ENCODE measurements at places on chromosomes 16 and 17.

DNA sequence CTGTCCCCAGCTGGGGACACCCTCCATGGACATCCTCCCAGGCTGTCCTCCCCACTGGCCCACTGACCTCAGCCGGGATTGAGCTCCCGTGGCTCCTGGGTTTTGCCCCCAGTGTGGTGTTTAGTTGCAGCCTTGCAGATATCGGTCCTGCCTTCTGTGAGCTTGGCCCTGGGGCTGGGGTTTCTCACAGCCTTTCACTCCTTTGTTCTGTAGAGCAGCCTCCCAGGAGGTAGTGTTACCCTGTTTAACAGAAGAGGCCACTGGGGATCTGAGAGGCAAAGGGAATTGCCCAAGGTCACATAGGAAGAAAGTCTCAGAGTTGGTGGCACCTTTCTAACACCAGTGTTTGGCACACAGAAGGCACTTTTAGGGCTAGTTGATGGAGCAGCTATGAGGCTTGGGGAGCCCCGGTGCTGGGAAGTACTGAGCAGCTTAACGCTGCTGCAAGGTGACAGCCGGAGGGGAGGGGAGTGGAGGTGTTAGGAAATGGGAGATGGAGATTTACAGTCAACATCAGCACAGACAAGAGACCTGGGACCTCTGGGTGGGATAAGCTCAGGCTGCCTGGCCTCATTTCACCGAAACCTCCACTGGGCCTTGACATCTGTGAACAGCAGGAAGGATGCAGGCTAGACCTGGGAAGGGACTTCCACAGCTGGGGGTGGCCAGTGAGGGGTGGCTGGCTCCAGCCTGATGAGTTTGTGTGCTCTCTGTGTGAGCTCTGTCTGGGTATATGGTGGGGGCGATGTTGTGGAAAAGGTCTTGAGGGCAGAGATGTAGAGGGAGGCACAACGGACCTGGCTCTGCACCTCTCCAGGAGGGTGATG is 26.1 kb downstream of the CACNA1G start:
- DNase-seq = no peak

DNA sequence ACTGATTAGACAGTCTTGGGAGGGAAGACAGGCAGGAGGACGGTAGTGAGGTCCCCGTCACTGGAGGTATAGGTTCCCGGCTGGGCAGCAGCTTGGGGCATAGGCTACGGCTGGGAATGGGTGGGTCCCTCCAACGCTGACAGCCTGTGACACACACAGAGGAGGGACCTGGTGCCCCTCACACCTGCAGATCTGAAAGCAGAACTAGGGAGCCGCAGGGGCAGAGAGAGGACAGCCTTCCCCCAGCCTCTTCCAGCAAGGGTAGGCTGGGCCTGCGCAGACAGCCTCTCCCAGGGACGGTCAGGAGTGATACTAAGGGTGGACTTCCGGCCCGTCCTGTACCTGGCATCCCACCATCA is 2.0 kb downstream of the P2RX1 start:
- no peak for DNase-seq

DNA sequence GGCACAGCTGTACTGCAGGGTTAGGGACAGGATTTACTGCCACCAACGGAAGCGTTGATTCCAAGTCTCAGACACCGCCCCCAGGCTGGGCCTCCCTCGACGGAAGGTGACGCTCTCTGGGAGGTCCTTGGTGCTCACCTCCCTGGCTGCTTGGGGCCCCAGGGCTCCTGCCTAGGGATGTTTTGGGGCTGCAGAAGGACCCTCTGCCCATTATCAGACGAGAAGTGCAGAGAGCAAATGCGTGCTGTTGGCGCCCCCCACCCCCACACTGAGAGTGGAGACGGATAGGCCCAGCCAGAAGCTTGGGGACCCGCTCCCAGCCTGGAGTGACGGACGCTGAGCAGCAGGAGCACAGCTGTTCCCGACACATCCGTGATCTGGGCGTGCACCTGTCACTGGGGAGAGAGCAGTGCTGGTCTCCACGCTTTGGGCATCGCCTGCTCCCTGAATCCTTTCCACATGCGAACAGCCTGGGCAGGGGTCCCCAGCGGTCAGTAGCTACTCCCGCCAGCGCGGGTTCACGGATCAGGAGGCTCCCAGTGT is 5.1 kb upstream of the SOX8 start:
- no peak for DNase-seq

DNA sequence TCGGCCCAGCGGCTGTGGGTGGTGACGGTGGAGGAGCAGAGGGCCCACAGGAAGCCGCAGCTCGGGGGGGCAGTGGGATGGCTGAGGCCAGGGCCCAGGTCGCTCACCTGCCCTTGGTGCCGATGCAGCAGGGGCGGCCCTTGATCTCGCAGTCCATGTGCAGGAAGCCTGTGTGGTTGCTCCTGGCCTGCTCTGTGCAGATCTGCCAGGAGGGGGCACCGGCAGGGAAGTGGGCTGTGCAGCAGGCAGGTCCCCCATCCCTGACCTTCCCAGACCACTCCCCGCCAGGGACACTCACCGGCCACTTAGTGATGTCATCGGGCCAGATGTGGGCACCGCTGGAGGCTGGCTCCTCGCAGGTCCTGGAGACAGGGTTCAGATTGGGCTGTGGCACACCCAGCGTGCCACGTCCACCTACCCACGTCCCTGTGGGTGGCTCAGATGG is 6.2 kb downstream of the AANAT start:
- no peak for DNase-seq

DNA sequence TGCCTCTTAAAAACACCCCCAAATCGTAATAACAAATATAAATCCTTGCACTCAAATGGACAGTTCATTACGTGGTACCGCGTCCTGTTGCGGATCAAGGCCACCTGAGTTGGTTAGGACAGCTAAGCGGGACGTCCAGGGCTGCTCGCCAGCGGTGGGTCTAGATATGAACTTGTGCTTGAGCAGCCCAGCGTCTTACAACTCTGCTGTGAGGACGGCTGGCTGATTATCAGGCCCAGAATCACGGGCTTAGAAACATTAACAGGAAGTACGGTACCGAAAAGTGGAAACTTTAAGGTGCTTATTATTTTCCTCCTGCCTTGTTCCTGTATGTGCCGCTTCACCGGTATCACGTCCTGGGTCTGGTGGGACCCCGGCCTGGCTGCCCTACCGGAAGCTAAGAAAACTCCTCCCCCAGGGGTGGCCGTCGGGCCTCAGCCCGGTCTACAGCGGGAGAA is 832 bp upstream of the SRRM2 start:
- DNase-seq = no peak

- no peak for DNase-seq
These were observed 102.0 kb downstream of the ITFG1 start for GRCh38 chr16:47358816-47359215.

DNA sequence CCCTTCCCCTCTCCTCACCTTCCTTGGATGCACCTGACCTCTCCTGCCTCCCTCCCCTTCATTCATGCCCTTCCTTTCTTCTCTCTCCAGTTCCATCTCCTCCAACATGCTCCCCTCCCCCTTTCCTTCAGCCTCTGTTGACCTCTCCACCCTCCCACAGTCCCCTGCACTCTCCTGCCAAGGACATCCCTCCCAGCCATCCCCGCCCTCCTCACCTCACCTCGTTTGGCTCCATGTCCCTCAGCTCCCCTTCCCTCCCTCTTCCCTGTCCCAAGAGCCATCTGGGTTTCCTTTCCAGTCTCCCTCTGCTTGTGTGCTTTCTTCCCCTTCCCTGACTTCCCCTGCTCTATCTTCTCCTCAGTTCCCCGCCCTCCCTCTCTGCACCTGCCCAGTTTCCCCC is 819.7 kb downstream of the KCNJ18 start:
- DNase-seq = no peak

- no peak for DNase-seq
These were observed 7.4 kb upstream of the GOSR2 start for GRCh38 chr17:46915596-46915995.

- no peak for DNase-seq
These were observed 145.6 kb upstream of the CHMP6 start for GRCh38 chr17:80845863-80846671.

DNA sequence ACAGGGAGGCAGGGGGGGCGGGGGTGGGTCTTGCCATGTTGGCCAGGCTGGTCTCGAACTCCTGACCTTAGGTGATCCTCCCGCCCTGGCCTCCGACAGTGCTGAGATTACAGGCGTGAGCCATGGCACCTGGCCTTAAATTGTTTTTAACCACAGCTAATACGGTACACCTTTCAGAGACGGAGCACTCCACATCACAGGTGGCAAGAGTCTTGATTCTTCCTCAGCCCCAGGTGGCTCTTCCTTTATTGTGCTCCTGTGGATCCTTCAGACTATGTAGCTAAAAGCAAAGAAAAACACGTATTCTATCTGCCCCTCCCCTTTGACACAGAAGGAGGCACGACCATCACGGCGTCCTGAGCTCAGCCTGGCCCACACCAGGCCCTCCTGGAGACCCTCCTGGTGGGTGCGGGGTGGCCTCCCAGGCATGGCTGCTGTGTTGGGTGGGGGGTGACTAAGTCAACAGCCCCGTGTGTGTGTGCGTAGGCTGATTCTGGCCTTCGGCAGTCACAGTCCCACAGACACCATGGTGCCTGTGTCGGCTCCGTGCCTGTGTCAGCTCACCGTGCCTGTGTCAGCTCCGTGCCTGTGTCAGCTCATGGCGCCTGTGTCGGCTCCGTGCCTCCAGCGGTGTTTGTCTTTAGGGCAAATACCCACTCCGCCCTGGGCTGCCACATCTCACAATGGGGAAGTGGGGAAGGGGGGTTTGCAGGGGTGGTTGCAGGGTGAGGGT is 10.8 kb upstream of the SECTM1 start:
- DNase-seq = no peak

GRCh38 chr16:31430380-31431052 is 2.4 kb upstream of the COX6A2 start:
- no peak for DNase-seq

GRCh38 chr17:35433075-35433894 is 985 bp upstream of the SLFN12 start:
- DNase-seq = peak; percentile 55

DNA sequence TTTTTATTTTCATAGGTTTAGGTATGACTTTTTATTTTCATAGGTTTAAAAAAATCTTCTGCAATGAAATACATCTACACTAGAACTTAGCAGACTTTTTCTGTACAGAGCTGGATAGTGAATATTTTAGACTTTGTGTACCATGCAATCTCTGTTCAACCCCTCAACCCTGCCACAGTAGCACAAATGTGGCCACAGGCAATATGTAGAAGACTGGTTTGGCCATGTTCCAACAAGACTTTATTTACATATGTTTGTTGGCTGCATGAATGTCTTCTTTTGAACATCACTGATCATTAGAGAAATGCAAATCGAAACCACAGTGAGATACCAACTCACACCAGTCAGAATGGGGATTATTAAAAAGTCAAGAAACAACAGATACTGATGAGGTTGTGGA is 229.2 kb downstream of the SHISA9 start:
- DNase-seq = no peak

GRCh38 chr17:74457146-74457819 is 9.2 kb upstream of the CD300A start:
- peak; percentile 70 for DNase-seq

DNA sequence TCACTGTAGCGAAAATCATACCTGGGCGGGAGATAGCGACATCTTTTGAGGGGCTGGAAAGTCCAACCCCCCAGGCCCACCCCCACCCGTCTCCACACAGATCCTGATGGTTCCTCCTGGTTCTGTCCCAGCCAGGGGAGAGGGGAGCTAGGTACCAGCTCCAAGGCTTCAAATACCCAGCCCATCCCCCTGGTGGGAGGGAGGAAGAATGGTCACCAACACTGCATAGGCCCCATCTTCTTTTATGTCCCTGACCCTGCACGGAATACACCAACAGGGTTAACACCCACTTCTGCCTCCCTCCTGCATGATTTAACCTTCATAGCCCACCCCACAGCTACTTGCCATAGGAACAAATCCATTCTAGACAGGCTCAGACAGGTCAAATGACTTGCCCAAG is 9.3 kb downstream of the HAP1 start:
- DNase-seq = no peak

DNA sequence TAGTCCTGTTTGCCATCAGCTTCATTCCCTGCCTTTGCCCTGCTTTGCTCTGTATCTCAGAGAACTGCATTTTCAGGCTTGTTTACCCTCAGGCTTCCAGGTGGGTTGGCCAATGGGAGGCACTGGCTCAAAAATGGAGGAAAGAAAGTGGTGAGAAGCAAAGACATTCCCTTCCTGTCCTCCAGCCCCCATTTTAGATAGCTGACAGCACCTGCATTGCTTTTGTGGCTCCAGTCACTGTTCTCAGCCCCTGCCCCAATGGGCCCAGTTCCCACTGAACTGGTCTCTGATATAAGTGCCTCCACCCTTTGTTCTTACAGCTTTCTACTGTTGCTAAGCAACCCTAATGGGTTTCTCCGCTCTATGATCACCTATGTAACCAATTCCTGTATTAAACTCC is 19.4 kb upstream of the SDK2 start:
- DNase-seq = no peak

DNA sequence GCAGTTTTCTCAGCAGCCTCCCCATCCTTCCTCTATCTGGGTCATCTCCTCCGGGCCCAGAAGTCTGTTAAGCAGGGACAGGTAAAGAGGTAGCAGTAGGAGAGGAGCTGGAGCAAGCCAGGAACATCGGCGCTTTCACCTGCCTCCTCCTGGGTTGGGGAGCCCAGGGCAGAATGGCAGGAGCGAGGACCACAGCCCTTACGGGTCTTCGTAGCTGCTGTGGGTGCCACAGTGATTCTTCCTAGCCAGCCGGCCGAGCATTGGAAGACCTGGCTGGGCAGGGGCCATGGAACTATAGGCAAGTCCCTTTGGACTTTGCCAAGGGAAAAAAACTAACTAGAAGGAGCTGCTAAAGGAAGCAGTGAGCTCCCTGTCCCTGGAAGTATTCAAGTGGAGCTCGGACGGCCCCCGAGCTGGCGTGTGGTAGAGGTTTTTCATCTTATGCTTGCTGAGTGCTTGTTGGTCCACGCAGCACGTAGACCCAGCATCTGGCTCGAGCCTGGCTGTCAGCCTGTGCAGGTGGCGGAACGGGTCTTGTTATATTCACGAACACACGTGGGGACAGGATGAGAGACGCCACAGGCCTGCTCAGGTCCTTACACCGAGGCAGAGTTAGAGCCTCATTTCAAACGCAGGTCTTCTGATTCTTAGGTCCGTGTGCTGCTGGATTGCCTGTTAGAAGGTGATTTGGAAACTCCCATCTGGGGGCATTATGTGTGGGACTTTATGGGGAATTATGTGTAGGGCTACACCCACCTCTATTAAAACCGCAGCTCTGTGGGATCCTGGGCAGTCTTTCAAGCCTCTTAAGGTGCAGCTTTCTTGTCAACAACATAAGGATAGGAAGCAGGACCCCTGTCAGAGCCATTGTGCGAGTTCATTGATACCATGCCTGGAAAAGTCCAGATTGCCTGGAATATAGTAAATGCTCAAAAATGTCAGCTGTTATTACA is 54.8 kb downstream of the OR1D5 start:
- DNase-seq = no peak

- DNase-seq = no peak
These were observed 587.7 kb upstream of the HSBP1 start for GRCh38 chr16:83220066-83220465.

DNA sequence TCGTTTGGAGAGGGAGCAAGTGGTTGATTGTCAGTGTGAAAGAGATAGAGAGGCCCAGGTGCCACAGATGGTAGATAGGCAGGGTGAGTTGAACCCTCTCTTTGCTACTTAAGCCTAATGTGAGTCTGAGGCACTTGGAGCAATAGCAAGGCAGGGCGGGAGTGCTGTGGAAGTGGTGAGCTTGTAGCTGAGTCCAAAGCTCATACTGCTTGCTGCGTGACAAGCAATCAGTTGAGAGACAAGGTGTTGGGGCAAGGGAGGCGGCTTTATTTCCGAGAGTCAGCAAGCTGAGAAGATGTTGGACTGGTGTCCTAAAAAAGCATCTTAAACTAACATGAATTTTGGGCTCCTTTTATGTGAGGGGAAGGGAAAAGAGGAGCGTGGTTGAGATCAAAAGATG is 112.9 kb upstream of the ZKSCAN2 start:
- DNase-seq = no peak

GRCh38 chr17:77322514-77323412 is 182.0 kb downstream of the SEC14L1 start:
- DNase-seq = no peak

Data from activated T-cell treated with anti-CD3 and anti-CD28 coated beads for 1 hour (primary cell).